ENCODE measurements at places on chromosomes 7 and 10. TPM values are rescaled to one million over a fixed set of nuclear protein-coding genes. Genes with fewer than 3 reads are reported as not detected.

The KLF14 gene
- under 0.01 TPM for total RNA-seq

The ZNF488 gene
- total RNA-seq, result not detected

The ZC3HAV1L gene
- total RNA-seq, result 8.5 TPM

The CTNNA3 gene
- under 0.01 TPM for total RNA-seq

The HYAL4 gene
- not detected for total RNA-seq

The SEMA3E gene
- total RNA-seq, result 2.0 TPM
